ENCODE measurements at places on chromosomes 1 and 21. TPM values are rescaled to one million over a fixed set of nuclear protein-coding genes. Genes with fewer than 3 reads are reported as not detected.

The CYP4X1 gene
- total RNA-seq, result not detected

The AGMAT gene
- total RNA-seq, result 0.83 TPM

The SHISA4 gene
- 20.3 TPM for total RNA-seq

The PGLYRP3 gene
- not detected for total RNA-seq
